Activated CD8-positive, alpha-beta memory T cell treated with anti-CD3 and anti-CD28 coated beads, Interleukin-2, amount 10 ng/mL, durations not matched to agents 7 days and 5 days (primary cell): ENCODE measurements at places on chromosomes 3 and 15. TPM values are rescaled to one million over a fixed set of nuclear protein-coding genes. Genes with fewer than 3 reads are reported as not detected.

- peaks cover 10% of the 10 kb centered on the region for H3K4me1 ChIP-seq
- H3K36me3 ChIP-seq, result peaks cover 30% of the 10 kb centered on the region
- no peaks in the 10 kb centered on the region for H3K27me3 ChIP-seq
- no peak overlapping the region for H3K27ac ChIP-seq
These were observed 23.0 kb downstream of the GSK3B start for GRCh38 chr3:120071259-120071658.

GRCh38 chr15:70474471-70475406 is 288.6 kb downstream of the UACA start:
- DNase-seq, result peak; percentile 55
- H3K4me3 ChIP-seq, result no peak overlapping the region
- H3K27me3 ChIP-seq, result peaks cover 80% of the 10 kb centered on the region
- H3K27ac ChIP-seq, result no peak overlapping the region

The EIF4E3 gene
- total RNA-seq, result 56.5 TPM

DNA sequence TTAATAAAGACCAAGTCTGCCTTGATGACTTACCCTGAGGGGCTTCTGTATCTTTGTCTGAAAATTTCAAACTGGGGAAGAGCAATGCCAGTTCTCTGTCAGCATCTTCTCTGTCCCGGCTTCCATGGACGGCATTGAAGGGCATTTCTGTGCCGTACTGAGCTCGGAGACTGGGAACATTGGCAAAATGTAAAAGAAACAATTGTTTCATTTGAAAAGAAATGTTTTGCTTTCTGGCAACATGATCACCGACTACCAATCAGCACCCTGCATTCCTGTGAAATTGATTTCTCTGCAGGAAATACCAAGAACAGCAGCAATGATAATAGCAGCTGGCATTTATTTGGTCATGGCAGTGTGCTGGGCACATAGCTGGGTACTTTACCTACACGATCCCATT is 26.2 kb downstream of the NME9 start:
- H3K4me3 ChIP-seq, result no peak overlapping the region
- H3K36me3 ChIP-seq, result peaks cover 17% of the 10 kb centered on the region
- no peaks in the 10 kb centered on the region for H3K4me1 ChIP-seq
- H3K27me3 ChIP-seq, result no peaks in the 10 kb centered on the region
- no peak overlapping the region for H3K27ac ChIP-seq
- no peak for DNase-seq

DNA sequence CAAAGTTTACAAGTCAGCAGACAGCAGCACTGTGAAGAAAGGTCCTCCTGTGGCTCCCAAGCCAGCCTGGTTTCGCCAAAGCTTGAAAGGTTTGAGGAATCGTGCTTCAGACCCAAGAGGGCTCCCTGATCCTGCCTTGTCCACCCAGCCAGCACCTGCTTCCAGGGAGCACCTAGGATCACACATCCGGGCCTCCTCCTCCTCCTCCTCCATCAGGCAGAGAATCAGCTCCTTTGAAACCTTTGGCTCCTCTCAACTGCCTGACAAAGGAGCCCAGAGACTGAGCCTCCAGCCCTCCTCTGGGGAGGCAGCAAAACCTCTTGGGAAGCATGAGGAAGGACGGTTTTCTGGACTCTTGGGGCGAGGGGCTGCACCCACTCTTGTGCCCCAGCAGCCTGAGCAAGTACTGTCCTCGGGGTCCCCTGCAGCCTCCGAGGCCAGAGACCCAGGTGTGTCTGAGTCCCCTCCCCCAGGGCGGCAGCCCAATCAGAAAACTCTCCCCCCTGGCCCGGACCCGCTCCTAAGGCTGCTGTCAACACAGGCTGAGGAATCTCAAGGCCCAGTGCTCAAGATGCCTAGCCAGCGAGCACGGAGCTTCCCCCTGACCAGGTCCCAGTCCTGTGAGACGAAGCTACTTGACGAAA is 24.2 kb downstream of the STARD5 start:
- H3K4me3 ChIP-seq, result peak overlapping the region; percentile 96
- peaks cover 75% of the 10 kb centered on the region for H3K36me3 ChIP-seq
- peak overlapping the region; percentile 95 for H3K27ac ChIP-seq
- no peaks in the 10 kb centered on the region for H3K27me3 ChIP-seq
- peak; percentile 45 for DNase-seq

GRCh38 chr15:81301815-81302399 is 22.0 kb downstream of the STARD5 start:
- H3K27me3 ChIP-seq, result no peaks in the 10 kb centered on the region
- H3K36me3 ChIP-seq, result peaks cover 91% of the 10 kb centered on the region
- peak; percentile 82 for DNase-seq
- peaks cover 76% of the 10 kb centered on the region for H3K4me1 ChIP-seq
- H3K4me3 ChIP-seq, result peak overlapping the region; percentile 96

DNA sequence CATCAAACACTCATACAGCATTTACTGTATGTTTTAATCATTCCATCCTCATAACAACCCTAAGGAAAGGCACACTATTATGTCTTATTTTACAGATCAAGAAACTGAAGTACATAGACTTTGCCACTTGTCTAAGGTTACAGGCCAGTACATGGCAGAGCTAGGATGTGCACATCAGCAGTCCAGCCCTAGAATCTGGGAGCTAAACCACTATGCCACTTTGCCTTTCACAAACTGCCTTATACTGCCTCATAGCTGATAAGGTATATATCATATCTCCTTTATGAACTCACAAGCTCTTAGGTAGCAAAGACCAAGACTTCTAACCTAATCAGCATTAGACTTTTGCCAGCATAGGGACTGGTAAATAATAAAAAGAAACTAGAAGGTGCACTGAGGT is 49.1 kb downstream of the MYO9A start:
- peaks cover 1% of the 10 kb centered on the region for H3K36me3 ChIP-seq
- H3K4me3 ChIP-seq, result no peak overlapping the region
- H3K27ac ChIP-seq, result no peak overlapping the region
- no peaks in the 10 kb centered on the region for H3K27me3 ChIP-seq
- no peaks in the 10 kb centered on the region for H3K4me1 ChIP-seq

- no peak overlapping the region for H3K27ac ChIP-seq
- no peaks in the 10 kb centered on the region for H3K36me3 ChIP-seq
- H3K27me3 ChIP-seq, result peaks cover 94% of the 10 kb centered on the region
- H3K4me1 ChIP-seq, result peaks cover 24% of the 10 kb centered on the region
- peak overlapping the region; percentile 44 for H3K4me3 ChIP-seq
These were observed 4.8 kb upstream of the MECOM start for GRCh38 chr3:169668072-169668956.

- H3K27ac ChIP-seq, result no peak overlapping the region
- H3K4me1 ChIP-seq, result no peaks in the 10 kb centered on the region
- no peaks in the 10 kb centered on the region for H3K36me3 ChIP-seq
- peaks cover 37% of the 10 kb centered on the region for H3K27me3 ChIP-seq
These were observed 72.8 kb upstream of the ANKRD34C start for GRCh38 chr15:79209690-79210089.

The AHSG gene
- total RNA-seq, result not detected

GRCh38 chr15:65638681-65639089 is 16.9 kb downstream of the SLC24A1 start:
- peak overlapping the region; percentile 3 for H3K27ac ChIP-seq
- DNase-seq, result peak; percentile 62
- peaks cover 17% of the 10 kb centered on the region for H3K4me1 ChIP-seq

DNA sequence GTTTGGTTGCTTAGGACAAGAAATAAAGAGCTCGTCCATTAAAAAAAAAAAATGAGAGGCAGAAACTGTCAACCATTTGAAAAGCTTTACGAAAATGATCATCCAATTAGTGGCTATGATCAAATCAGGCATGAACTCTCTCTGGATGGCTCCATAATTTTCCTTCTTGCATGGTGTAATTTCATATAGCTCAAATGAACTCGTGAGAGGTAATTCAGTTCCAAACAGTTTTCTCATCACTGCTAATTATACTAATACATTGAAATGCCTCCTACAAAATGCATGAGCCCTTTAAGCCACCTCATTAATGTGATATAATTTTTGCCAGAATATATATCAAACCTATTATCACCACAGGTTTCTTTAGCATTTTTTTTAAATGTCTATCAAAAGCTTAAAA is 239.5 kb upstream of the MEIS2 start:
- no peak overlapping the region for H3K27ac ChIP-seq
- H3K4me1 ChIP-seq, result no peaks in the 10 kb centered on the region
- no peaks in the 10 kb centered on the region for H3K27me3 ChIP-seq
- DNase-seq, result no peak
- H3K36me3 ChIP-seq, result no peaks in the 10 kb centered on the region
- H3K4me3 ChIP-seq, result no peak overlapping the region

The CADPS gene
- not detected for total RNA-seq

DNA sequence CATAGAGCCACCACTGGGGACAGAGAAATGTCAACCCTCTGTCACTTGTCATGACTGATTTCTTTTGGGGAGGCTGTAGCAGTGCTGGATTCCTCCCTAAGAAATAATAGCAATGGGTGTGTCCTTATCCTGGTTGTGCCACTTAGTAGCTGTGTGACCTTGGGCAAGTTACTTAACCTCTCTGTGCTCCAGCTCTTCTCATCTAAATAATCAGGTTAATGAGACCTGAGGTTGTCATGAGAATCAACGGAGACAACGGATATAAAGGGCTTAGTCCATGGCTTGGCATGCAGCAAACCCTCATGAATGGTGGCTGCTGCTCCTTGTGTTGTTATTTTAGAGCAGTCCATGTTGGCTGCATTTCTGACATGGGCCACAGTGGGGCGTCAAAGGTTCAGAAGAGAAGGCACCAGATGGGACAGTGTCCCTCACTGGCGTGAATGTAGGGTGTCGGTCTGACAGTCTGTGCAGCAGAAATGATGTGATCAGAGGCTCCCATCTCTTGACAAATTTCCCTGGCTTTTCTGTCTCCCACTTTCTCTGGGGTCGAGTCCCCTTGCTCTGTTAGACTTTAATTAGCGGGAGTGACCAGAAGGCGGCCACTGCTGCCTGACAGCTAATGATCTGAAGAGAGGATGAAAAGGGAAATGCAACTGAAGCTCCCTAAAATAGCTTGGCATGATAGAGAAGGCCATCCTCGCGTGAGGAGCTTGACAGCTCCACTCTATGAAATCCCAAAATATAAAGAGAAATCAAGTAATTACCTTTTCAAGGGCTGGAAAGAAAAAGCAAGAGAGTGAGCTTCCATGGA is 209.4 kb downstream of the CADPS start:
- H3K4me1 ChIP-seq, result no peaks in the 10 kb centered on the region
- no peak overlapping the region for H3K27ac ChIP-seq
- H3K4me3 ChIP-seq, result no peak overlapping the region
- H3K27me3 ChIP-seq, result no peaks in the 10 kb centered on the region
- no peaks in the 10 kb centered on the region for H3K36me3 ChIP-seq
- DNase-seq, result peak; percentile 40
